ENCODE measurements at places on chromosomes 5 and 9.

DNA sequence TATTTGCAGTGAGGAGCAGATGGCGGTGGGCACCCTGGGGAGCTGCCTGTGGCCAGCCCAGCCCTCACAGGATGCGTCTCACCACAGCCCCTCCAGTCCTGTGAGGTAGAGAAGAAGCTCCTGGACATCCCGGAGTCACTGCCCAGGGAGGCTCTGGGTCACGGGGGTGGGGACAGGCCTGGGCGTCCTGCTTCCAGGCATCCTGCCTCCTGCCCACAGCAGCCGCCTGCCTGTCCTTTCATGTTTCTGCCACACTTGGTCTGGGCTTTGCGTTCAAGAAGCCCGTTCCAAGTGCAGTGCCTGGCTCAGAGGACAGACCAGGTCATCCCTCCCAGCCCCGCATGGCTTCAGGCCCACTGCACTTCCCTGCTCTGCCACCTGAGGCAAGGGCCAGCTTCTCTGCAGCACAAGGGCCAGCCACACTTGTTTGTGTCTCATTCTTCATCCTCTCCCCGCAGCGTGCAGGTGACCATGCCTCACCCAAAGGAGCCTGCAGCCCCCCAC, 38.2 kb downstream of the ZDHHC11B start:
- no peak for DNase-seq

DNA sequence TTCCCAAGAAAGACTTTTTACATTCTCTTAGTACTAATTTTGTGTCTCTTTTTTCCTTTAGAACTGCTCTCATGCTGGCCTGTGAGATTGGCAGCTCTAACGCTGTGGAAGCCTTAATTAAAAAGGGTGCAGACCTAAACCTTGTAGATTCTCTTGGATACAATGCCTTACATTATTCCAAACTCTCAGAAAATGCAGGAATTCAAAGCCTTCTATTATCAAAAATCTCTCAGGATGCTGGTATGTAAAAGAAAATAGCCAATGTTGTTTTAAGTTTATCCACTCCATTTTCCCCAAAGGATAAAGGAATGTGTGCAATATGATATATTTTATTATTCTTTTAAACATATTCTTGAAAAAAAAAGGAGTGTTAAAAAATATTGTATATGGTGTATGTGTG, 27.3 kb upstream of the TTC23L start:
- DNase-seq = no peak

- DNase-seq = no peak
Observed at GRCh38 chr5:161261668-161262323, 284.7 kb downstream of the GABRB2 start.

- DNase-seq = no peak
Observed at GRCh38 chr5:75260708-75261107, 24.0 kb upstream of the ANKRD31 start.

- no peak for DNase-seq
Observed at GRCh38 chr5:76978869-76979268, 26.0 kb downstream of the CRHBP start.

- DNase-seq = no peak
Observed at GRCh38 chr9:13805546-13805945, 508.4 kb downstream of the NFIB start.

- DNase-seq = no peak
Observed at GRCh38 chr9:137426018-137426681, 3.0 kb downstream of the NOXA1 start.

DNA sequence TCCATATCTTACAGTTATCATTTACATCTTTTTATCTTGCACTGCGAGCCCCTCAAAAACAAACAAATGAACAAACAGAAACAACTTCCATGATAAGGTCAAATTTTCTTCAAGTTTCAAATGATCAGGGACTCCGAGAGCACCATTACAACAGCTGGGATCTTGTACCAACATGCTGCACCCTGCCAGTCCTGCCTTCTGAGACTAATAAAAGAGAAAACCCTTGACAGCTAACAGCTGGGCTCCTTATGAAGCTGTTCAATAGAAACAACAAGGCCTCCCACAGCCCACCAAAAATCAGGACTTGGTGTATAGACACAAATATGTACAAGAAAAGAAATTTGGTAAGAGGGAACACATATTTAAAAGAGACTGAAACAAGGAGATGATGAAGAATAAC, 985.3 kb upstream of the DMAC1 start:
- no peak for DNase-seq

GRCh38 chr5:72377910-72378638, 57.9 kb downstream of the PTCD2 start:
- no peak for DNase-seq

DNA sequence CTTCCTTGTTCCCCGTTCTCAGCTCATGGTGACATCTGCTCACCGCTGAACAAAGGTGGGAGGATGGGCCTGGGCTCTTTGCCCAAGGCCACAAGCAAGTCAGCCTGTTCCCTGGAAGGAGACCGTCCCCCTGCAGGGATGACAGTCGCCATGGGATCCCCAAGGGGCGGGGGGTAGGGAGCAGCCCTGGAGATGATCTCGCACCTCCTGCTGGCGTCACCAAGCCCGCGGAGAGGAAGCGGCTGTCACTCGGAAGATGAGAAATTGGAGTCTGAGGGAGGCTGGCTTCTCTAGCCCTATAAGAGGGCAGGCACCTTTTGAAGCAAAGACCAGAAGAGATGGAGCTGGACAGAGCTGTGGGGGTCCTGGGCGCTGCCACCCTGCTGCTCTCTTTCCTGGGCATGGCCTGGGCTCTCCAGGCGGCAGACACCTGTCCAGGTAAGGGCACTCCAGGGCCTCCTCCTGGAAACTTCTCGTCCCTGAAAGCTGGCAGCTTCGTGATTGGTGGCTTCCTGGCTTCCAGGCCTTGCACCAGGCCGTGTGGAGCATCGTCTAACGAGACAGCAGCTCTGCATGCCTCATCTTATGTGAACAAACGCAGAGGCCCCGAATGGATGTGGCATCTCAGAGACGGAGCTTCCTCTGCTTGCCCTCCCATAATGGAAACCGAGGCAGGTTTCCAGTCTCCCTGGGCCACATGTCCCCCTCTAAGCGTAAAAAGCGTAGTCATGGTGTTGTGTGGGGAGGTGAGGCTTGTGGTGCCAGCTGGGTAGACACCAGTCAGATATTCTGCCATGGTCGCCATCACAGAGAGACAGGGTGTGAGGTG, at the start of gene FCN2:
TSS of gene FCN2 (plus strand) at position 327 of the 829 bp plus-strand sequence. CDS start at position 339, 12 bp downstream.
- no peak for DNase-seq

DNA sequence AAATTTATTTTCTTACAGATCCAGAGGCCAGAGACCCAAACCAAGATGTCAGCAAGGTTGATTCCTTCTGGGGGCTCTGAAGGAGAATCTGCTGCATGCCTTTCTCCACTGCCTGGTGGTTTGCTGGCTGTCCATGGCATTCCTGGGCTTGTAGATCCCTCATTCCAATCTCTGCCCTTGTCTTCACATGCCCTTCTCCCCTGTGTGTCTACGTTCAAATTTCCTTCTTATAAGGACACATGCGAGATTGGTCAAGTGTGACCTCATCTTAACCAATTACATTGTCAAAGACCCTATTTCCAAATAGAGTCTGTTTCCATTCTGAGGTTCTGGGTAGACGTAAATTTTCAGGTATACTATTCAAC, 84.5 kb upstream of the RAI14 start:
- no peak for DNase-seq

- no peak for DNase-seq
Observed at GRCh38 chr5:120382833-120383232, 81.3 kb upstream of the PRR16 start.
